Tracheal epithelial cell (primary cell): ENCODE measurements at places on chromosomes 12 and 14. TPM values are rescaled to one million over a fixed set of nuclear protein-coding genes. Genes with fewer than 3 reads are reported as not detected.

The SUOX gene
- total RNA-seq = 5.1 and 5.8 TPM in 2 replicates

The TSHR gene
- not detected in 2 replicates for total RNA-seq

The MEG3 gene
- 3.4 and 5.1 TPM in 2 replicates for total RNA-seq

The NANOG gene
- total RNA-seq = not detected in 2 replicates

The HSPA2 gene
- total RNA-seq = 3.4 and 8.4 TPM in 2 replicates

The HHIPL1 gene
- total RNA-seq = 0.21 and 0.72 TPM in 2 replicates

The TOX4 gene
- total RNA-seq = 22.2 and 25.1 TPM in 2 replicates
